ENCODE measurements at places on chromosomes 12 and 14.

DNA sequence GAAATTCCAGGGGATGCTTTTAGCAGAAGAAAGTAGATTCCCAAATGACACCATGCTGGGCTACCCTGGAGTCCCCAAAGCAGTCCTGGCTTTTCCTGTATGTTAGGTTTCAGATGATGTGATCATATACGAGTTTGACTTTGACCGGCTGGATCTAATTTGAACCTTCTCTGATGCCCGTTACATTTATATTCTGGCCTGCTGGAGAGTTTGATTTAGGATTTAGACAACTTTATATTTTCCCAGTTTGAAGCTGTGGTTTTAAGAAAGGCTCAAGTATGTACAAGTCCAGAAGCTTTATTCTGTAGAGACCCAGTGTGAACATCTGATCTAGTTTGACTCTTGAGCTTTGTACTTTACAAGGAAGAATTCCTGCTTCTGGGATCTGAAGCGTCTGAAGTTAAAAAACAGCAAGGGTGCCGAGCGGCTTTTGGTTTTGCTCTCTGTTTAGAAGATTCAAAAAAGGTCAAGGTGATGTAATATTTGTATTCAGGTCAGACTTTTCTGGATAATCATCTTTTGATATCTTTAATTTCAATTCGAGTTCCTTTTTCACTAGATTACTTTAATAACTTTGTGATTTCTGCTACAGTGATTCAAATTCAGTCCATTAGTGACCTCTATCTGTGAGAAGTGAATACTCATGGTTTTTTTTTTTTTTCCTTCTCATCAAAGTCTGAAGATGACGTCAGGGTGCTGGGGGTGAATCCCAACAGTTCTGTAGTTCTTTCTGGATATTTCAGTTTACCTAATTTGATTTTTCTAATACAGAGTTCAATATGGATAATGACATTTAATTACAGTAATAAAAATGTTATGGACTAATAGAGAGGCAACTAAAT lies 6.3 kb downstream of the FLRT2 start:
- peak; percentile 77 for DNase-seq

GRCh38 chr12:38141861-38142260 lies 174.7 kb upstream of the ALG10B start:
- no peak for DNase-seq

- DNase-seq, result no peak
Observed at GRCh38 chr12:52267266-52267665, 7.2 kb upstream of the KRT86 start.

- no peak for DNase-seq
Observed at GRCh38 chr12:12470751-12471306, 91.8 kb downstream of the DUSP16 start.

- no peak for DNase-seq
Observed at GRCh38 chr12:112115259-112116045, 6.9 kb upstream of the NAA25 start.

- DNase-seq, result no peak
Observed at GRCh38 chr14:63486738-63487137, 56.4 kb downstream of the PPP2R5E start.

Measured in fibroblast of skin of scalp (primary cell).